ENCODE measurements at places on chromosomes 7 and 10. TPM values are rescaled to one million over a fixed set of nuclear protein-coding genes. Genes with fewer than 3 reads are reported as not detected.

Gene SORBS1
- 35.1 TPM for total RNA-seq

Gene BZW2
- 82.2 TPM for total RNA-seq

Gene H2BK1
- total RNA-seq: not detected

Gene SLC16A9
- total RNA-seq: 0.25 TPM

Gene CBX3
- total RNA-seq: 50.9 TPM

Gene SAMD9L
- 0.65 TPM for total RNA-seq

DNA sequence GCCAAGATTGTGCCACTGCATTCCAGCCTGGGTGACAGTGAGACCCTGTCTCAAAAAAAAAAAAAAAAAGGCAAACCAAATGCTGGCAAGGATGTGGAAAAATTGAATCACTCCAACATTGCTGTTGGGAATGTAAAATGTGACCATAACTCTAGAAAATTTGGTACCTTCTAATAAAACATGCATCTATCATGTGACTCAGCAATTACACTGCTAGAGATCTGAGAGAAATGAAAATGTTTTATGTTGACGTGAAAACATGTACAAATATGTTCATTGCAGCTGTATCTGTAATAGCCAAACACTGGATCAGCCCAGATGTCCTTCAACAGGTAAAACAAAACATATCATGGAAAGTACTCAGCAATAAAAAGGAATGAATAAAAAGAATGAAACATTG lies 30.8 kb upstream of the SAR1A start:
- no peak for DNase-seq

DNA sequence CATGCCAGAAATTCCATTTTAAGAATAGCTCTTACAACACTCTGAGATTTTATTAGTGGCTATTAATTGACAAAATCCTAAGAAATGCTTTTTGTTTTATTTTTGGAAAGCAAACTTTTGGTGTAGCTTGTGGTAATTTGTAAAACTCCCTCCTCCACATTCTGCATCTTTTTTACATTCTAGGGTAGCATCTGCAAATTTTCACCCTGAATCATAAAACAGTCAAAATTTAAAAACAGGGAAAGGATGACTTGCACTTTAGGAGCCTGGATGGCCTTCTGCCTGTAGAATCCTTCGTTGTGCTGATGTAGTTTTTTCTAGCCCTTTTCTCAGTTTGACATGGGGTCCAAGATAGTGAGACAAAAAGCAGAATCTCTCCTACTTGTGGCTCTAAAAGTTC lies 316.1 kb downstream of the ADRA2A start:
- no peak for DNase-seq

DNA sequence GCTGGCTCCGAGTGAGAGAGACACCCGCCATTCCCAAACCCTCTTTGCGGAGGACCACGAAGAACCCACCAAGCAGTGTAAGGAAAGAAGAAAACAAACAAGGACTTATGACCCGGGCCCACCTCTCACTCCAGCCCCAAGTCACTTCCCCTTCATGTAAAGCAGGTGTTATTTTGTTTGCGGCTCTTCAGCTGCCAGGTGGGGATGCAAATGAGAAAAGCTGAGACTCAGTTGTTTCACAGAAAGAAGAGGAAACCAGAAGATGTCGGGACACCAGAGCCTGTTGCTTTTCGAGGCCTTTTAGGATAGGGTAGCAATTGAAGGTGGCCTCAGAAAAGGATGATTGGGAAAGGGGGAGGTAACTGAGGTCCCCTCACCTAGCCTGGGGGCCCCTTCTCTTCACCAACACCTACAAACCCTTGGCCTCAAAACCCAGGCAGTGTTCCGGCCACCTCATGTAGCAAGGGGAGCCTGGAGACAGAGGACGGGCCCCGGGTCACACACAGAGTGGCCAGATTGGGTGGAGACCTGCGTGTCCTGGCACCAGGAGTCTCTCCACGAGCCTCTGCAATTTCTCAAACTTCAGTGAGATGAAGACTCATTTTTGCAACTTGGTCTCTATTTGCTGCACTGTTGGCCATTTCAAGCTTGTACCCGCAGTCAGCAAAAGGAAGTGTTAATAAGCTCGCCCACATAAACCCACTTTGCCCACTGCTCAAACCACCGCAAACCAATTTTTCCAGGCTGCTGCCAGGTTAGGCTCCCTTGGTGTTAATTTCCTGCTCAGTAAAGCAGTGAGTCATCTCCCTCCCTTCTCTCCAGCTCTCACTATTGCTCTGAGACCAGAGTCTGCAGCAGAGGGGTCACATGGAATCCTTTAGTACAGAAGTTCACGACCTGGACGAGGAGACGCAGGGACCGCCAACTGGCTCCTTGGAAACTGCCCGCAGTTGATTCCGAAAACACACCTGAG lies 45.5 kb downstream of the AOC1 start:
- no peak for DNase-seq

GRCh38 chr7:10463701-10464100 lies 510.0 kb upstream of the PHF14 start:
- no peak for DNase-seq
